ENCODE measurements at places on chromosomes 1 and 21. TPM values are rescaled to one million over a fixed set of nuclear protein-coding genes. Genes with fewer than 3 reads are reported as not detected.

FBXO2 gene
- 9.0 TPM for total RNA-seq

DNA sequence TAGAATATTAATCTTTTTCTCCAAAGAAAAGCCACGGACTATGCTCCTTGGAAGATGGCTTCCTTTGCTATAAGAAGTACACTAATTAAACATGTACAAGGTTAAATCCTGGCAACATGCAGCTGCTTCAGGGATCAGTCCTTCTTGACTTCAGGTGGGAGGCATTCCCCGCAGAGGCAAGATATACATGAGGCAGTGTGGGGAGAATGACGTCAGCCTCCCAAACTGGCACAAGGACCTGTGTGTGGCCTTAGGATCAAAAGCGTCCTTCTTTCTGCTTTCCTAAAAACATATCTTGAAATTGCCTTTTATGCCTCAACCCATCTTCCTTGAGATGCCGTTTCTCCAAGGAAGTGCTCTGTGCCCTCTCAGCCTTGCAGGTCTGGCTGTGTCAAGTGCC lies 90.3 kb downstream of the WLS start:
- DNase-seq, result no peak
- H3K36me3 ChIP-seq, result no peaks in the 10 kb centered on the region
- no peaks in the 10 kb centered on the region for H3K27me3 ChIP-seq
- no peak overlapping the region for H3K27ac ChIP-seq

S100A14 gene
- 137 TPM for total RNA-seq

PKP1 gene
- total RNA-seq, result 14.1 TPM

DNA sequence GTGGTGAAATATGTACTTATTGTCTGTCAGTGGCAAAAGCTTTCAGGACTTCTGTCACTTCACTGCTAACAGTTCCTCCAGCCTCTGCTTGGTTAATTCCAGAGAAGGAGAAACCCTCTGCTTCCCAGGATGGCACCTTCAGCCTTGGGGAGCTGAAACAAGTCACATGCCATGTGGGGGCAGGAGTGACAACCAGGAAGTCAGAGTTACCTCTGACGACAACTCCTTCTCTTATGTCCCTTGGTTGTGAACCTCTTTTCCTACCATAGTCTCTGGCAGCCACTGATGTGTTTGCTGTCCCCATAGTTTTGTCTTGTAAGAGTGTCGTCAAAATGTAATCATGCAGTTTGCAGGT lies 53.6 kb downstream of the FCRL5 start:
- H3K4me1 ChIP-seq, result no peaks in the 10 kb centered on the region
- no peaks in the 10 kb centered on the region for H3K27me3 ChIP-seq
- no peak overlapping the region for H3K4me3 ChIP-seq
- no peaks in the 10 kb centered on the region for H3K36me3 ChIP-seq
- no peak for DNase-seq
- no peak overlapping the region for H3K27ac ChIP-seq

SPRR2F gene
- total RNA-seq, result 0.09 TPM

B3GALT2 gene
- total RNA-seq, result 0.38 TPM

- H3K4me3 ChIP-seq, result no peak overlapping the region
- no peak for DNase-seq
- no peak overlapping the region for H3K27ac ChIP-seq
- H3K4me1 ChIP-seq, result peaks cover 15% of the 10 kb centered on the region
- H3K27me3 ChIP-seq, result no peaks in the 10 kb centered on the region
Observed at GRCh38 chr1:34980715-34981114, 4.4 kb downstream of the TMEM35B start.

DNA sequence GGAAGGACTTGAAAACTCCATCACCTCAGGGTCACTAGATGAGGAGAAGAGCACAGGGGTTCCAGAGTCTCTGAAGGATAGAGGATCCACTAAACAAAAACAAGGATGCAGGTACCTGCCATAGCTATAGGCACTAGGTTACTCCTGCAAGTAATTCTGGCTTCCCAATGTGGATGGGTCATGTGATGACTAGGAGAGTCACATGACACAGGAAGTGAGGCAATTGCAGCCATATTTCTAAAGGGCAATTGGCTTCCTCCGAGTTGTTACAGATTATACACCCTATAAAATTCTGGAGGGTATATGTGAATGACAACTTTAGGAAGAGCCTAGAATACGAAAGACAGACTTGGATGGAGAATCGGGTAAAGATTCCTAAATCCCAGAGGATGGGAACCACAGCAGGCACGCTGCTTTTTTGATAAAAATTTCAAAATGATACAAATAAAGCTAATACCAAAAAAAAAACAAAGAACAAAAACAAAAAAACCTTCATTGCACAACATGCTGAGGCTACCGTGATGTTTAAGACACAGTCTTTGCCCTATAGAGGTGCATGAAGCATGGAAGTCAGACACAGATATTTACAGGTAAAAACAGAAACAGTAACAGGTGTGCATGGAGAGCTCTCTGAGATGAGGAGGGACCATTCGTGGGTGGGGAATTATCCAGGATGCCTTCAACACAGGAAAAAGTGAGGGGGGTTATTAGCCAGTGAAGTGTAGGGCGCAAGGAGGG lies 10.5 kb downstream of the MTX1 start:
- peaks cover 14% of the 10 kb centered on the region for H3K36me3 ChIP-seq
- H3K27me3 ChIP-seq, result no peaks in the 10 kb centered on the region

GRCh38 chr1:2606881-2607621 lies 20.5 kb downstream of the PRXL2B start:
- H3K4me1 ChIP-seq, result no peaks in the 10 kb centered on the region
- DNase-seq, result no peak

DNA sequence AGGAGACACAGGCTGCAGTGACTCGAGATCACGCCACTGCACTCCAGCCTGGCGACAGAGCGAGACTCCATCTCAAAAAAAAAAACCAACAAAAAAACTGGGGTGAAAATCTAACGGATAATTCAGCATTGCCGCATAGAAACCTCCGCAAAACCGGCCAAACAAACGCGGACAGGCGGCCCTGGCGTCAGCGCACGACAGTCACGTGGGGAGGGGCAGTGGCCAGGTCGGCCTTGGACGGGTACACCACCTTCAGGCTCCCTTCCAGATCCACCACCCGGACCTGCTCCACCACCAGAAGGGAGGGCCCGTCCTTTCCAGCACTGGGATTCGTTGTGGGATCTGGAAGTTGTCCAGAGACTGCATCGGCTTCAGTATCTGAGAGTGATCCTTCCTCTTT lies 8.4 kb downstream of the SMIM1 start:
- H3K4me3 ChIP-seq, result no peak overlapping the region
- H3K36me3 ChIP-seq, result peaks cover 68% of the 10 kb centered on the region
- no peak overlapping the region for H3K27ac ChIP-seq
- DNase-seq, result no peak
- no peaks in the 10 kb centered on the region for H3K4me1 ChIP-seq

DNA sequence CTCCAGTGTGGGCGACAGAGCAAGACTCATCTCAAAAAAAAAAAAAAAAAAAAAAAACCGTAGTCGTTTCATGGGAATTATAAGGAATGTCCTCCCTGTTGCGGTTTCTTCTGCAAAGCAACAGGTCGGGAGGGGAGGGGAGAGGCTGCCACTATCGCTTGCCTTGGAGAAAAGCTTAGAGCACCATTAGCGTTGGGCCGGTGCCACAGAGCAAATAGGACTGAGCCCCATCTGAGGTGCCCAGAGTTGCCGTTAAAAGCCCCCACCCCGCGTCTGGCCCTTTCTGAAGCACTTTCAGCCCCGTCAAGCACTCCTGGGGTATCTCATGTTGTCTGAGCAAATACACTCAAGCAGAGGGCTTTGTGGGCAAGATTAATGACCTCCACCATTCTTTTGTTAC lies 2.2 kb downstream of the RIPPLY3 start:
- H3K36me3 ChIP-seq, result no peaks in the 10 kb centered on the region
- peaks cover 4% of the 10 kb centered on the region for H3K4me1 ChIP-seq

- H3K27ac ChIP-seq, result no peak overlapping the region
- no peak overlapping the region for H3K4me3 ChIP-seq
- peaks cover 11% of the 10 kb centered on the region for H3K4me1 ChIP-seq
- no peaks in the 10 kb centered on the region for H3K27me3 ChIP-seq
- DNase-seq, result no peak
- H3K36me3 ChIP-seq, result peaks cover 27% of the 10 kb centered on the region
Observed at GRCh38 chr1:3894626-3895278, 5.3 kb downstream of the C1orf174 start.
